ENCODE measurements at places on chromosomes 1 and 21.

DNA sequence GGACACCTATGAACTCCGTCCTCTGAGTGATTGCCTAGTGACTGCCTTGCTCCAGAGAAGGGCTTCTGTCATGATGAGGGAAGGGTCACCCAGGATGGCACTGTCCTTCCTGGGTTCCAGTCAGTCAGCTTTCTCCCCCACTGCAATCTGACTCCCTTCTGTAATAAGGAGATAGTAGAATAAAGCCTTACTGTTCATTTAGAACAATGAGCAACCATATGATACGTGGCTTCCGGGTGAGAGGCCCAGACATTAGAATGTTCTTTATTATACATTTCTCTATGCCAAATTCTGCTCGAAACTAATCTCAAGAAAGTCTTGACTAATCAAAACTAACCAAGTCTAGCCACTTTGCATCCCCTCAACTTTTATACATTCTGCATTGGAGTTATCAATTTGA, 8.5 kb upstream of the MTMR11 start:
- DNase-seq, result no peak

- DNase-seq, result no peak
Measured at GRCh38 chr1:237975376-237975775, 84.7 kb upstream of the ZP4 start.

DNA sequence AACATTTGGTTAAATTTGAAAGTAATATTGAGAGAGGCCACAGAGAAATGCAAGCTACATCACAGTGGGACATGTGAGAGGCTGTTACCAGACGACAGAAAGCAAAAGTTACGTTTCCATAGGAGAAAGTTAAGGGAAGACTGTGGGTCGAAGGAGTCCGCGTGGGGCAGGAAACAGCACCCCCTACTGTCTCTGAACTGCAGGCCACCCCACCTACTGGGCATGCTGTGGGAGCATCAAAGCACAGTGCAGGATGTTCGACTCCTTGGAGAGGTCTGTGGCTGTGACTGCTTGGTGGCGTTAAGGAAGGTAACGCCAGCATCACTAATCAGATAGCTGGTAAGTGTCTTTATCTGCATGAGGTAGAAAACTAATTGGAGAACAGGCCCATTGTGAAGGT, 123.9 kb downstream of the PTBP2 start:
- DNase-seq, result peak; percentile 24

DNA sequence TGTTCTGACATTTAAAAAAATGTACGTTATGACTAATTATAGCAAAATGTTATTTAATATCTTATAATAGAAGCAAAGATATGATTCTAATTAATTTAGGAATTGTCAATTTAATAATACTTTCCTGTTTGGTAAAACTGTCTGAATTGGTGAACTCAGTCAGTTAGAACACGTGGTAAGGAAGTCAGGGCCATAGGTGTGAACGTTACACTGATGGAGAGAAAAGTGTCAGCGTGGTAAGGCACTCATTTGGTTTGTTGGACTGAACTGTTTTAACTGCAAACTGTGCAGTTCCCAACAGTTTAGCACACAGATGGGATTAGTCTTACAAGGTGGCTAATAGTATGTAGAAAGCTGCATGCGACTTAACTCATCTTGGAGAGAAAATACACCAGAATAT, 102.9 kb downstream of the EPB41 start:
- no peak for DNase-seq

- DNase-seq, result no peak
Measured at GRCh38 chr1:206021626-206022365, 1.9 kb downstream of the CTSE start.

DNA sequence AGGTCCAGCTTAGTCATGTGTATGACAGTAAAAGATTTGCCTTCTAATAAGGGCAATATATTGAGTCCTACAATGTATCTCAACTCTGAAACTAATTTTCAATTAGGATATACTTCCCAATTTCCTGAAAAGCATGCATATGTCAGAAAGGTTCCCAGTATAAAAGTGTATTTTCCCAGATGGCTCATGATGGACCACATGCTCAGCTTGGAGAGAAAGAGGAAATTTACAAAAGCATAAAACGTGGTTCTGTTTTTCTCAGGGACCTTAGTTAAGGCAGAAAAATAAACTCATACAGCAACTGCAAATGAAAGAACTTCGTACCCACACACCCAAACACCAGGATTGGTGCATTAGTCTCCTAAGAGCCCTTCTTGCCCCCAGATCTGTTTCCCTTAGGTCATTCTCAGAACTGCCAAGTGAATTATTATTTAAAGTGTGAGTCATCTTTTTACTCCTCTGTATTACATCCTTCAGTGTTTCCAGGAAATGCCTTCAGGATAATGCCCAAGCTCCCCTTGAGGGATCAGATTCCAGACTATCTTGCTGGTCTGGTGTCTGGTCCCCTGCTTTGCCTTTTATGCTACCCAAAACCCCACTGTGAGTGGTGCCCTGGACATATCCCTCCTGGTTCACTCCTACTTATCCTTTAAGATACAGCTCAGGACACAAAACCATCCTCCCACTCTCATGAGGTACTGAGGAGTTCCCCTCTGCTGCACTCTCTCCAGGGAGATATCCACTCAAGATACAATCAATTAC, 57.4 kb downstream of the SSX2IP start:
- no peak for DNase-seq

DNA sequence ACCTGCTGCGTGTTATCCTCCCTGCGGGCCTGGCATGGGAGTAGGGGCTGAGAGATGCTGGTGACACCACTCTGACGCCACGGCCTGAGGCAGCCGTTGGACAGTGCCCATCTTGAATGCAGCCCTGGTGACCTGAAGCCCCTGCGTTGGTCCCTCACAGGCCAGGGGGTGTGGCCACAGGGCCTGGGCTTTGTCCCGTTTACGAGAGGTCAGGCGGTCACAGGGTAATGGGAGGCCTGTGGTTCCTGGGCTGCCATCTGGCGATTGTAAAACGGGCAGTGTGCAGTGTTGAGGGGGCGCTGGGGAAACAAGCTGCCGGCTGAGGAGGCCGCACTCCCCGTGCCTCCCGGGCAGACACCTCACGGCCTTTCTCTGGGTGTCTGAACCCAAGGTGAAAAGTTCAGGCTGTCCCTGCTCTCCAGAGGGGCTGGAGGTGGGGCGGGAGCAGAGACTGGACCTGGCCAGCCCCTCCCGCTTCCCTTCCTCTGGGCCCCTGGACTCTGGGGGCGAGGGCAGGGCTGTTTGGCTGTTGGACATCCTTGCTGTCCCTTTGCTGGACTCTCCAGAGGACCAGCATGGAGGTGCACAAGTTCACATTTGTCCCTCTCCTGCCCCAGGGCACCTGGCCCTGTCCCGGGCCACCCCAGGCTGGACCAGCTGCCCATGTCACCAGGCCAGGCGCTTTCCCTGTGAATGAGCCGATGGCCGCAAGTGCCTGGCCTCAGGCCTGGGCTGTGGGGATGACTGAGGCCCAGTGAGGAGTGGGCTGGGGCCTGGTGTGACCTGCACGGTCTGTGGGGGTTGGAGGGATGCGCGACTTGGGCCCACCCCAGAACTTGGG, 42.4 kb downstream of the SKI start:
- no peak for DNase-seq

- no peak for DNase-seq
Measured at GRCh38 chr1:156498432-156499193, 2.0 kb downstream of the MEF2D start.

DNA sequence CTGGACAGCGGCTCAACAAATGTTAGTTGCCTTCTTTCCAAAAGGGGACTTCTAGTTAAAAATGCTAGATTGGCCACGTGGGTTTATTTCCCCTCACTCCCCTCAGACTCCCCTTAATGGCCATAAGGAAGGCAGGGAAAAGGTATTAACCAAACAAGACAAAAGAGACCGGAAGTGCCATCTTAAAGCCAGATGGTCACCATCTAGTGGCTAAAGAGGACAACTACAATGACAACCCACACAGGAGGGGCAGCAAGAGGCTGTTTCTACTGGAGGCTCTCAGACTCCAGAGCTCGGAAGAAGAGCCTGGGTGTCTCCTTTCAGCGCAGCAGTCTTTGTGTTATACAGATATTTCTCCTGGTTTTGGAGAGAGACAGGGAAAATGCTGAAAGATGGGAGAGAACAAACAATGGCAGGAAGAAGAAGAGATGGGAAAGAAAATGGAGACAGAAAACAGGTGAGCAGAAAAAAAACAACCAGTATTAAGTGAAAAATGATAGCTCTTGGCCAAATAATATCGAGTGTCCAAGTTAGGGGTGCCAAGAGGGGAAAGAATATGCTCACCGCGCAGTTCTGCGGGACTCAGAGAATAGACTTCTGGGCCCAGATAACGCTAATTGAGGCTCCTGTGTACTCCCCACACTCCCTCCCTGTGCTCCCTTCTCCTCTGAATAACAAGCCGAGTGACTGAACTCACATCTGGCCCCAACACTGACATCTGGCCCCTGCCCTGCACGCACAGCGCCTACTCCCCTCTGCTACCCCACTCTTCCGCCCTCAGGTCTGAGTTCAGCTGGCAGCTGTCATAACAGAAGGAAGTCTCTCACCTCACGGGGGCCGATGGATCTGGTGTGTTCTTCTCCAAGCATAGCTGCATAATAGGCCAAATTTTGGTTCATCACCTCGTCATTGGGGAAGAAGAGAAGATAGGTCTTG, 9.6 kb downstream of the P3H1 start:
- DNase-seq, result peak; percentile 48

DNA sequence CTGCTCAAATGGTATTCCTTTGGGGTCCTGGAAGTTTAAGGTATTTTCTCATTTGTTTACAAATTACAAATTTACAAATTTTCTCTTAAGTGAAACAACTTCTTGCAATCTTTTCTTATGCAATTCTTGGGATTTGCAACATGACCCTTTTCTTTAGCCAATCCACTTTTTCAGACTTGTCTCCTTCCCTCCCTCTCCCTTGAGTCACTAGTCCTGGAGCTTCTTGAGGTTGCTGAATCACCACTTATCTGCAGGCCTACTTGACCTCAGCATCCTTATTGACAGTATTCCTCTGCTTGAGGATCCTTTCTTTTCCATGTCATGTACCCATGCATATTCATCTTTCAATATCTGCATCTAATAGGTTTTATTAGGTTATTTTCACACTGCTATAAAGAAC, 302.8 kb upstream of the ADAMTS5 start:
- no peak for DNase-seq

DNA sequence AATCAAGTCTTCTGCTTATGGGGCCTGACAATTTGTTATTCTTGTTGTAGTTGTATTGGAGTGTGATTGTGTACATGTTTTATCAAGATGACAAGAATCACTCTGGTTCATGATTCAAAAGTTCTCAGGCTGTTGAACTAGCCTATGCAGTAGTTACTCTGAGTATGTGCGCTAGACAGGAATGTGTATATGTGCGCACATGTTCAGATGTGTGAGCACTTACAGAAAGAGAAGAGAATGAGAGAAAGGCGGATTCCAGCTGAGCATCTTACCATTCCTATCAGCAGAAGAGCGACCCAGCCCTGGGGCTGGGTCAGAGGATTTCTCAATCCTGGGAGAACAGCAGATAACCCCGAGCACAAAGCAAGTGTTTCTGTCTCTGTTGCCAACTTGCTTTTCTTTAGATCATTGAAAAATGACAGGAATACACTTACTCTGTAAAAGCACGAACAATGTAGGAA, 110.8 kb upstream of the HOOK1 start:
- no peak for DNase-seq

DNA sequence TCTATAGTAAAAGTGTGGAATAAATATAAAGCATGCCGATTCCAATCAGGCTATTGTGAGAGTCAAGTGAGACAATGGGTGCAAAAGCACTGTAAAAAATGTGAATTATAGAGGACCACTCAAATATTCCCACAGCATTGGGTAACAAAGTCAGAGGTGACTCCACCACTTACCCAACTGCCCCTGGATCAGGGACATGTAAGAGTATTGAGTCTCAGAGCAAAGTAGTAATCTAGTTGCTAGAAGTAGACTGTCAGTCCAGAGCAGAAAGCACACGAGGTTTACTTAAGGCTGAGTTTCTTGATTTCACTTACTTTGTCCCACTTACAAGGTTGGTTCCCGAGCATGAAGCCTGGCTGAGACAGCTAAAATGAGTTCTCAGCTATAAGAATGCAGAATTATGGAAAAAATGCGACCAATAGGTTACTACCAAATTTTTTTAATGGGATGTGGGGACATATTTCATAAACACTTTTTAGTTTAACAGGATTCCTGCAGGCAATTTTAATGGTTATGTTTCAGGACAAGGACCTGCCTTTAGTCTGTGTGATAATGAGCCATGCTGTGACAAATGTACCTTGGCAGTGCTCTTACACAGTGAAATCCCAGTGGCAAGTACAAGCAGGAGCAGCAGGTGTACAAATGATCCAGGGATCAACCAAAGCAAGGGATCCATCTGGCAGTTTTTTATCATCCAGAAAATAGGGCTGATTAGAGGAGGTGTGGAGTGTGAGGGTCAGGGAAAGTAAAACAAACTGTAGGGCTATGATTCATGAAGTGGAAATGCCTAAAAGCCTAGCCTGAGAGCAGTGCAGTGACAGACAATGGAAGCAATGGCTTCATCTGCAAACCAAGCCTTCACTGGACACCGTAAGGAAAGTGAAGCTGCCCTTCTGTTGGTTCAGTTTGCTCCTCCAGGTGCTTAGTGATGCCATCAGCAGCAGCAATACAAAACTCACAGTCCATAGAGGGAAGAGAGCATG, 156.2 kb upstream of the SPAG17 start:
- DNase-seq, result no peak

DNA sequence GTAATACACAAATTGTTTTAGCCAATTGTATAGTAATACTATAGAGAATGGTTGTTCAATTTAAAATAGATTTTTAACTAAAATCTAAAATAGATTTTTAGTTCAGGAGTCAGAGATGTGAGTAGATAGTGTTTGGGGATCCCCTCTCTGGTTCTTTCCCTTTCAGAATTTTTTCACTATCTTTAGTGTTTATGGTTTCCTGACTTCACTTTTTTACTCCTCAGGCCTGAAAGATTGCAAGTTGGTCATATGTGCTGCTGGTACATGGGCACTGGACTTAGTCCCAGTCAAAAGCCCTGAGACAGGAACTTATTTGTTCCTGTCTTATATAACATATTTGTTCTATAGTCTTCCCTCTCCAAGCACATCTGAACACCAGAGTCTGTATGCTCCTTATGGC, 96.8 kb upstream of the ATP1B1 start:
- no peak for DNase-seq

- no peak for DNase-seq
Measured at GRCh38 chr1:32872192-32872460, 1.4 kb upstream of the FNDC5 start.

DNA sequence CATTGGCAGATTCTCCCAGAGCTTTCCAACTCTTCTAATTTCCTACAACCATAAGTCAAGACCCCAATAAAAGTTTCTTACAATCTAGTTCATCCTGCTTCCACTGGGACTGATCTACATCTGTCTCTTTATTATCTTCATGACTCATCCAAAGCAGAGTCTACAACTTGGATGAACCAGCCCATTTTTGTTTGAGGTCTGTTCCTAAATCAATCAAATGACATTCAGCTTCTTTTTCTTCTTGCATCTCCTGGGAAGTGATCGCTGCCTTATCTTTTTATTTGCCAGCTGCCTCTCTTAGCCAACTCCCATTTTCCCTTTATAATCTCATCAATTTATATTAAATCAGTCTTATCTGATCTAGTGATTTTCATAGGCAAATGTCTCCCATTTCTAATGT, 105.6 kb downstream of the ERG start:
- DNase-seq, result no peak

Measured in CD4-positive, alpha-beta T cell treated with Interleukin-21 for 1 hour (primary cell).